ENCODE measurements at places on chromosomes 13 and 19.

DNA sequence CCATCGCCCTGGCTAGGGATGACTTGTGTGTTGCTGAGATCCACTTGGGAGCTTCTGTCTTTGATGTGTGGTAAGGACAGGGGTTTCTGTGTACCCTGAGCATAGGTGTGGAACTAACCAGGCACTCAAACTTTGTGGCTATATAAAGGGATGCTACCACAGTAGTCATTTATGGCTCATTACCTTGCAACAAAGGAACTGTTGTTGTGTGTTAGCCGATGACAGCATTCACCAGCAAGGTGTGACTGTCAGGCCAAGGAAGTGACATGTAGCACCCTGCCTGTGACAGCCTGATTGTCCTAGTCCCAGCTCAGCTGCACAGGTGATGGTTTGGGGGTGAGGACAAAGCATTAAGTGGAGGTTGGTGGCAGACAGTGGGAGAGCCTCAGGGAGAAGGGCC, 73.6 kb downstream of the COG3 start:
- DNase-seq, result no peak

GRCh38 chr13:113839536-113840204, 24.2 kb downstream of the GAS6 start:
- DNase-seq, result no peak

GRCh38 chr19:3055741-3056416, 6.4 kb downstream of the TLE5 start:
- DNase-seq, result no peak

GRCh38 chr13:26824581-26824980, 64.0 kb upstream of the GPR12 start:
- DNase-seq, result no peak

DNA sequence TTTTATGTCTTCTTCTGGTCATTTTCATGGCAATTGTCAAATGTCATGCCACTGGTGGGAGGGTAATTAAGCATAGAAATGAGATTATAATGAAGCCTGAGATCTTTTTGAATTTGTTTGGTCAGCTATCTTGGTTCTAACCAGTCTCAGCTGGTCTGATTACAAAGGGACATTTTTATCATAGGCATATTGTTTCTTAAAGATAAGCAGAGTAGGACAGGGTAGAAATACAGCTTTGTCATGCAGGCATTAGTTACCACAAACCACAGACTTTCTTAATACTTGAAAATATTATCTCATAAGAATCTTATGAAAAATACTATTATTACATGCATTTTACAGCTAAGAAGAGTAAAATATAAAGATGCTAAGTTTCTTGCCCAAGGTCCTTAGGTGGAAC, 1761.5 kb downstream of the PCDH9 start:
- DNase-seq, result no peak
